ENCODE measurements at places on chromosomes 5 and 9.

DNA sequence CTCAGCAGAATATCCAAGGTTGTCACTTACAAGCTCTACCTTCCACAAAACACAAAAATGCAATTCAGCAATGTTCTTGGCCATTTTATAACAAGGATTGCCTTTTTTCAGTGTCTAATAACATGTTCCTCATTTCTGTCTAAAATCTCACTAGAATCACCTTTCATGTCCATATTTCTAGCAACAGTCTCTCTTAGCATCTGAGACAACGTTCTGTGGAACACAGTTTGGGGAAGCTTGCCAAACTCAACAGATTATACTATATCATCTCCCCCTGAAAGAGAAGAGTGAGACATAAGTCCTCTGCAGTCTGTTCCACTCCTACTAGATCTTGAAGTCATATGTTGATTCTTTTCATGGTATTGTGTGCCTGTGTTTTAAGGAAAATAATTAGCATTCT lies 70.7 kb downstream of the F2RL2 start:
- DNase-seq: no peak

GRCh38 chr5:150627731-150628545 lies 12.5 kb upstream of the SYNPO start:
- DNase-seq: no peak

DNA sequence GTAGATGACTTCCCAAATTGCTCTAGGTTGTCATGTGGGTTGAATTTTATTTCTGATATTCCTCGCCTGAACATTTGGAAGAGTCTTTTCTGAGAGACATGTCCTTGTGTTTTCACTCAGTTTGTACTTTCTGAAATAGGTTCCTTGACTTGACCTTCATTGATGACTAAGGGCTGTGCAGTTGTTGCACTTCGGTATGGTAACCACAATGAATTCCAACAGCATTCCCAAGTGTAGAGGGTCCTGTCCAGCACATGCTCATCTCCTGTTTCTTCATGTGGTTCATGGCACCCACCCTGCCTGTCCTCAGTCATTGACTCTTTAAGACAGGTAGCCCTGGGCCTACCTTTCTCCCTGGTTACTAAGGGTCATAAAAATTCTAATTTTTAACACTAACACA lies 527.8 kb downstream of the MTRR start:
- DNase-seq: no peak

DNA sequence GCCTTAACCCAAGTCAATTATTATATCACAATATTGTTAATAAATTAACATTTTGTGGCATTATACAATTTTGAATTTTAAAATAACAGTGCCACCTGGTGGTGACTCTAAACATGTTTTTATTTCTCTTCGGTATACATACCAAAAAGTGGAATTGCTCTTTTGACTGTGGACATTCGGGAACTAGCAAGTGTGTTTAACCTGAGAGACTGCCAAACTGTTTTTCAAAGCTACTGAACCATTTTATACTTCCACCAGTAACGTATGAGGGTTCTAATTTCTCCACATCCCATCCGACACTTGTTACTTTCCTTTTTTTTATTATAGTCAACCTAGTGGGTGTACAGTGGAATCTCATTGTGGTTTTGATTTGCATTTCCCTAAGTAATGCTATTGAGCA lies 18.3 kb upstream of the HSDL2 start:
- no peak for DNase-seq

DNA sequence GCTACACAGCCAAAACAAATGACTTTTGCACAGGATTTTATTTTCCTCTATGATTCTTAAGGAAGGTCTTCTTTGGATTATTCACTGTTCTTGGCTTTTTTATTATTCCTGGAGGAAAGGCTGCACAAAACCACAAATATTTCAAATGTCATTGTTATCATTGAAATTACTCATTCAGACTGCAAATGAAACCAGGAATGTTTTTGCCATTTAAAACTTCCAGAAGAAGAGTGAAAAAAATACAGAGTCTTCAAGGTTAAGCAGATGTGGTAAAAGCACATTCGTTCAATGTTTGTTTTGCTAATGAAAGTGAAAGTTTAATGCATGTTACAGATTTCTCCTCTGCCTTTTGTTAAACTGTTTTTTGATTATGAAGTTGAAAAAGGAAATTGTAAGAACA lies 238.2 kb downstream of the TLE4 start:
- DNase-seq: no peak

GRCh38 chr5:77012601-77013000 lies 17.6 kb upstream of the AGGF1 start:
- DNase-seq: no peak

Measured in C1 segment of cervical spinal cord (tissue), 14 donors.